Colonic mucosa (tissue), 4 donors: ENCODE measurements at places on chromosomes 2 and 18.

- DNase-seq = no peak
Measured at GRCh38 chr2:70732766-70733645, 35.0 kb downstream of the ADD2 start.

DNA sequence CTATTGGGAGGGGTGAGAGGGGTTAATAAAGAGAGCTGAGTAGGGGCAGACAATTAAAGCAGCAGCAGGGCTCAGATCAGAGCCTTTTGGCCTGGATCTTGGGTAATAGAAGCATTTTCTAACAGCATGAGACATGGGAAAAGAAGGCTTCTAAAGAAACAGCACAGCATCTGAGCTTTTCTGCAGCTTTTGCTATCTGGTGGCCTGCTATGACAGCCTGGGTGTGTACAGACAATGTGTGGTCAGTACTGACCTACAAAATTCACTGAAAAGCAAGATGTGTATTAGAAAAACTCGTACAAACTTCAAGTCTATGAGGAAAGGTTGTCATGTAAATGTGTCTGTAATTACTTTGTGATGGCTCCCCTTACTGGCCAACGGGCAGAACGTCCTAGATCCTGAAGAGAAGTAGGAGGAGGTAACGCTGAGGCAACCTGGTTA is 95.6 kb downstream of the GALNT3 start:
- peak; percentile 36 for DNase-seq

DNA sequence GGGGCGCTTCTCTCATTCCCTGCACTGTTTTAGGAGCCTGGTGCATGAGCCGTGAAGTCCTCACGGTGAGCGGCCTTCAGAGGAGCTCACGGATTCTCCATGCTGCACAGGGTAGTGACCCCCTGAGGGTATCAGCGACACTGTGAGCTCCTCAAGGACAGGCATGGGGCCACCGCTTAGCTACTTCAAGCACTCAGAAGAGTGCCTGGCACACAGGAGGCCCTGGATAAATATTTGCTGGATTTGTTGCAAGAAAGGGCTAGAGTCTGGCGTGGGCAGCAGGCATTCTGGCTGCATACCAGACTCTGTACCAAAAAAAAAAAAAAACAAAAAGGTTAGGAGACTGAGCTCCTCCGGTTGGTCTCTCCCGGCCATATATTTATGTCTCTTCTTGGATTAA is 5.7 kb upstream of the MBP start:
- no peak for DNase-seq

DNA sequence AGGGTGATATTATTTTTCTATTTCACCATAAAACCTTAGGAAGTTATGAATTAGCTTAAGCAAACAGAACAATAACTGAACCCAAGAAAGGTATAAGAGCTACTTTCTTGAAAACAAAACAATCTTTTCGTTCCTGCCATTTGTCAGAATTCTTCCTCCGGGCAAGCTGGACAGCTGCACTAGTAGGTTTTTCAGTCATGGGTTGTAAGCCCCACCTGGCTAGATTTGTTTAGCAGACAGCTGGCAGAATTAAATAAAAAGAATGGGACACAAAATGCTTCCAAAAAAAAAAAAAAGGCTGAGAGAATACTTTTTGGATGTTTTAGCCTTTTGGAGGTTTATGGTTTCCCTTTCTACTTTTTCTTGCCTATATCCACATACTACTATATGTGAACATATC is 694.1 kb downstream of the ARHGAP15 start:
- no peak for DNase-seq

GRCh38 chr2:159073256-159073655 is 104.8 kb downstream of the TANC1 start:
- no peak for DNase-seq

DNA sequence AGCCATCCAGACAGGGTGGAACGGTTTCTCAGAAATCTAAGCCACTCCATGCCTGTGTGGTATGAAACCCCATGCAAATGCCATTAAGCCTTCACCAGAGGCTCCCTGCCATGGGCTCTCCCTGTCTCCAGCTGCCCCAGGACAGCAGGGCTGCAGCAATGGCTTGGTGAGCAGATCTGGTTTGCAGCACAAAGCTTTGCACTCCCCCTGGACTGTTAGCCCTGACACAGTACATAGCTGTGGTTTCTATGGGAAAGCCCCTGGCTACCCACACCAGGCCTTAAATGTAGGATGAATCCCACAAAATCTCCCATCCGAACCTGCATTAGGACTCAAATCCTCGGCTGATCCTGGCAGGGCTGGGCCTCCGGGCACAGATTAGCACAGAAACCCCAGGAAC is 291.6 kb downstream of the TNS1 start:
- no peak for DNase-seq

DNA sequence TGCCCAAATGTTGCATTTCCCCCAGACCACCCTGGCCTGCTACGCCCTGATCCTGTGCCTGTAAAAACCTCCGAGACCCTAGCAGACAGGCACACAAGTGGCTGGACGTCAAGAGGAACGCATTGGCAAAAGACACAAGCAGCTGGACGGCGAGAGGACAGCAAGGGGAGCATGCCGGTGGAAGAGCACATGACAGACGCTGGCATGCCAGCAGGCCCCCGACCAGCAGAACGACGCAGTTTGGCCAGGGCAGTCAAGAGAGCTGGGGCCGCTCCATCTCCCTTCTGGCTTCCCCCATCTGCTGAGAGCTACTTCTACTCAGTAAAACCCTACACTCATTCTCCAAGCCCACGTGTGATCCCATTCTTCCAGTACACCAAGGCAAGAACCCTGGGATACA is 42.1 kb downstream of the SAP130 start:
- DNase-seq = no peak

GRCh38 chr2:14587119-14587518 is 45.4 kb upstream of the LRATD1 start:
- DNase-seq = no peak

DNA sequence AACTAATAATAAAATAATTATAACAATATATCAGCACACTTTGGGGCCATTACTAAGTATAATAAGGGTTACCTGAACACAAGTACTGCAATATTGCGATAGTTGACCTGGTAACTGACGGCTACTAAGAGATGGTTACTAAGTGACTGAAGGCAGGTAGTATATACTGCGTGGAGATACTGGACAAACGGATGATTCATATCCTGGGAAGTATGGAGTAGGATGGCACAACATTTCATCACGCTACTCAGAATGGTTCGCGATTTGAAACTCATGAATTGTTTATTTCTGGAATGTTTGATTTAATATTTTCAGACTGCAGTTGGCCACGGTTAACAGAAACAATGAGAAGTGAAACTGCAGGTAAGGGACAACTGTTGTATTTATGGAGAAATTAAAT is 39.5 kb upstream of the FLACC1 start:
- DNase-seq = no peak

DNA sequence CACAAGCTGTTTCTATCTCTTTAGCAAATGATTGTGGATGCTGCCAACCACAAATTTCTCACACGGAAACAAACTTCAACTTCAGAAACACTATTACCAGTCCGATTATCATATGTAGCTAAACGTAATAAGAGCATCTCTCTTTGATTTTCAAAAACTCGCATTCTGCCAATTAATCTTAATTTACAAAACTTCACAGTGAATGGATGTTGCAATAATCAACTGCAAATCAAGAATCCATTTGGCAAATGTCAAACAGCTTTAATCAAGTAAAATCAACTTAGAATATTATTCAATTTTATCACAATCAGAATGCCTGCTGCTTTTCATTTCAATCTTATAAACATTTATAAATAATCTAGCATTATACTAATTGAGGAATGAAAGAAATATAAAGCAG is 54.2 kb downstream of the DTNB start:
- no peak for DNase-seq

- no peak for DNase-seq
Measured at GRCh38 chr2:207138627-207139297, 27.0 kb downstream of the KLF7 start.

GRCh38 chr18:63928331-63928730 is 20.6 kb downstream of the SERPINB10 start:
- no peak for DNase-seq
